KBM-7 (cell line): ENCODE measurements at places on chromosomes 12 and 14.

DNA sequence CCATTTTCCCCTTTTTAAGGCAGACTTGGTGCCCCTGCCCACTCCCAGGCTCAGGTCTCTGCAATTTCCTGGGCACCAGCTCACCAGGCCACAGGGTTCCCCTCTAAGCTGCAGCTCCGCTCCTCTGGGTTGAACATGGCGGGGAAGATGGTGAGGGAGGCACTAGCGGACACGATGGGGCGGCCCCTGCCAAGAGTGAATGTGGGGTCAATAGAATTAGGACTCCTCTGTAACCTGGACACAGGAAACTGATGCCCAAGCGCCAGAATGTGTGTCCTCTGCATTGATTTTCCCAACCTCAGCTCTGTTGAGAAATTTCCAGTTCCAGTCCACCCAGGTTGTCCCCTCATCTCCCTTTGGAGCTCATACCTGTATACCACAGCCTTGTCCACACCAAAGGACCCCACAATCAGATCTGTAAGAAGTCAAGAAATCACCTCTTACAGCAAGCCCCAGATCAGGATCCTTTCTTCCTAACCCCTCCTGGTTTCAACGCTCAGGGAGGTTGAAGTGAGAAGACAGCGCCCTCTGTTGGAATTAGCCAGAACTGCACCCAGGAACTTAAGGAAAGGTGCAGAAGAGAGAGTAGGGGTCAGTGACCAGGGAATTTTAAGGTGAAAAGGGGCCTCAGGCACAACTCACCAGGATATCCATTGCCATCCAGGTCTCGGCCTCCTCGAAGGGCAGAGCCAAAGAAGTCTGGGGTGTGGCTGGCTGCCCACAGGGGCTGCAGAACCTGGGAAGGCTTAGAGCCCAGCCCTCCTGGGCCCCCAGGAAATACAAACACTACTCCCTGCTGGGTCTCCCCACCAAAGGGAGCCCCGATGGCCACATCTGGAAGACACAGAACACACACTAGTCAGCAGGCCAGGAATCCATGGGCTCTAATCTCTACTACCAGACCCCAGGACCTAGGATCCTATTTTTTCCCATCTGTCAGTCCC is 14.7 kb downstream of the ITGA5 start:
- peak; percentile 83 for DNase-seq

DNA sequence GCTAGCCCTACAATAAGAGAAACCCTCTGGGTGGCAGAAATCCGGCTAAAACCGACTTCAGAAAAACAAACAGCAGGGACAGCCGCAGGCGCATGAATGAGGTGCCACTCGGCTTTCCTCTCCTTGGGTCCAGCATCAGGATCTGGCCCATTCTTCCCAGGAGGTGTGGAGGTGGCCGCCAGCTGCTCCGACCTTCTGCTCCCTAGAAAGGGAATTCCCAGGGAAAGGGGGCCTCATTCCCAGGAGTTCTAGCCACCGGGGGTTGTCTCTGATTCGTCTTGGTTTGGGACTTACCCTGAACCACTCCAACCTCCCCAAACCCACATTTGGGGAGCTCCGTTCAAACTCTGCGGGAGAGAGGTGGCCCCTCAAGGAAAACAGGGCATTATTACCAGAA is 13.0 kb downstream of the PAPLN start:
- no peak for DNase-seq

DNA sequence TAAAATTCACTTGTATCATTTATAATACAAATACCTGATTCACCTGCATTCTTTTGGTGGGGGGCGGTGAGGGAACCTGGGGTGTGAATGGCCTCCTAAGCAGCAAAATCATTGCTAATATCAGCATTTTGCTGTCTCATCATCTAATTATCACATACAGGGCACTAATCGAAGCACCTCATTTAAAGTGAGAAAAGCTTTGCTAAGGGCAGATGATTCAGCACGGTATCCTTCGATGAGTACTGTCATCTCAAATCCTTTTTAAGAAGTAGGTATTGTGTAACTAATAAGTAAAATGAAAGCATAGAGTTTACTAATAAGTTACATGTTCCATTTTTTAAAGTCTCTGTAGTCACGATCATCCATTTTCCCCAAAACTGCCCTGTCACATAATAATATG is 278.1 kb upstream of the SOX5 start:
- no peak for DNase-seq

GRCh38 chr12:60758224-60758623 is 1162.4 kb downstream of the SLC16A7 start:
- DNase-seq, result no peak

GRCh38 chr14:91858536-91859275 is 8.6 kb downstream of the TC2N start:
- DNase-seq, result no peak

- DNase-seq, result no peak
Measured at GRCh38 chr14:74638066-74638465, 26.0 kb upstream of the LTBP2 start.

- DNase-seq, result peak; percentile 81
Measured at GRCh38 chr12:89529738-89530137, 3.9 kb upstream of the POC1B start.

GRCh38 chr14:50344876-50345563 is 32.9 kb downstream of the DMAC2L start:
- DNase-seq, result no peak

DNA sequence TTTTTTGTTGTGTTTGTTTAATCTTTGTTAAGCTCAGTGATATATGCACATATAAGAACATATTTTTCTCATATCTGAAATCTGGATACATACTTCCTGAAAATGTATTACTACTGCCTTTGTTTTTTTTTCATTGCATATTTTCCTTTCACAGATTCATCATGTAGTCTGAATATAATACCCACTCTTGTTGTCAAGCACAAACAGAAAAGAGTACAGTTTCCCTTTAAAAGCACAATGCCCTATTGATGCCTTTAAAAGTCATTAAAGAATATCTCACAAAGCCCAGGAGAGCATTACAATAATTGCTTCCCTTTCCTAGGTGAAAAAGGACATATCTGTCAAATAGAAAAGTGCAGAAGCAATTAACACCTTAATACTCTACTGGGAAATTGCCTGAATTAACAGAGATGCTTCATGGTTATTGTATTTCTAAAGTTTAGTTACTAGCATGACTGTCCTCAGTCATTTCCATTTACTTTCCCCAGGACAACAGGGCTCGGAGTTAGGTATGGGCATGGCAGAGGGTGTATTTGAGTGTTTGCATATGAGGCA is 107.4 kb downstream of the GRIP1 start:
- DNase-seq, result no peak

- DNase-seq, result no peak
Measured at GRCh38 chr12:105921872-105922669, 216.7 kb downstream of the NUAK1 start.

DNA sequence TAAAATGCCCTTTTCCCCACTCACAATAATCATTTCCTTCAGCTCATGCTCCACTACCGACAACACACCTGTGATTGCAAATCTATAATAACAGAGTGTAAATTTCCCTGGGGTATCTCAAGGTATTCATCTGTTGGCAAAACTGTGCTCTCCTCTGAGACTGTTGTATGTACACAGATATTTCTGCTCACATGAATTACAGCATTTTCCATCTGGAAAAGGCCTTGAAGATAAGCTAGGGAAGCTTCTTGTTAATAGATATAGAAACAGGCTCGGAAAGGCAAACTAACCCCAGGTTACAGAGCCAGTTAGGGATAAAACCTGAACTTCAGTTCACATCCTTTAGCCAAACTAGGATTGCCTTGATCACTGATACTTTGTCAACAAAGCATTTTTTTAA is 210.4 kb upstream of the KRR1 start:
- no peak for DNase-seq

- no peak for DNase-seq
Measured at GRCh38 chr12:53427905-53428594, 4.4 kb downstream of the AMHR2 start.

- DNase-seq, result no peak
Measured at GRCh38 chr12:70560671-70561070, 76.6 kb downstream of the PTPRB start.

GRCh38 chr14:101151226-101151926 is 247.9 kb upstream of the RTL1 start:
- DNase-seq, result no peak

DNA sequence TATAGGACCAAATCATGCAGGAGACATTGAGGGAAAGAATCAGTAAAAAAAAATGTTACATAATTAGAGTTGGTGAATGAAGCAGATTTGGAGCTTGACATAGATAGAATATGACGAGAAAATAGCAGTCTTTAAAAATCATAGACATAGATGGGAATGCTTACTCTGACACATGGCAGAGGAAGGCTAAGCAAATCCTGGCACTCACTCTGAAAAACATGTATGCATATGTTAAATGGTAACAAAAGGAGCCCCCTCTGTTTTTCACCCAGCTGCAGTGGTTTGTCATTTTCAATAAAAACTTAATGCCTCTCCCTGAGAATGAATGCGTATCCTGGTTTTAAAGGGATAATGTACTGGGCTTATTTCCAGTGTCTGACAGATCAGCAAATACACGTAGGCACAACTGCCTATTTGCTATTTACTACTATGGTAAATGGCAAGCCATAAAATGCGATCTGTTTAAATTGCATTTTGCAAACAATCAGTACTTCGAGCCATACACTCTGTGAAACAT is 561.2 kb upstream of the SEL1L start:
- DNase-seq, result no peak

- DNase-seq, result no peak
Measured at GRCh38 chr14:53875324-53875897, 81.2 kb downstream of the BMP4 start.

DNA sequence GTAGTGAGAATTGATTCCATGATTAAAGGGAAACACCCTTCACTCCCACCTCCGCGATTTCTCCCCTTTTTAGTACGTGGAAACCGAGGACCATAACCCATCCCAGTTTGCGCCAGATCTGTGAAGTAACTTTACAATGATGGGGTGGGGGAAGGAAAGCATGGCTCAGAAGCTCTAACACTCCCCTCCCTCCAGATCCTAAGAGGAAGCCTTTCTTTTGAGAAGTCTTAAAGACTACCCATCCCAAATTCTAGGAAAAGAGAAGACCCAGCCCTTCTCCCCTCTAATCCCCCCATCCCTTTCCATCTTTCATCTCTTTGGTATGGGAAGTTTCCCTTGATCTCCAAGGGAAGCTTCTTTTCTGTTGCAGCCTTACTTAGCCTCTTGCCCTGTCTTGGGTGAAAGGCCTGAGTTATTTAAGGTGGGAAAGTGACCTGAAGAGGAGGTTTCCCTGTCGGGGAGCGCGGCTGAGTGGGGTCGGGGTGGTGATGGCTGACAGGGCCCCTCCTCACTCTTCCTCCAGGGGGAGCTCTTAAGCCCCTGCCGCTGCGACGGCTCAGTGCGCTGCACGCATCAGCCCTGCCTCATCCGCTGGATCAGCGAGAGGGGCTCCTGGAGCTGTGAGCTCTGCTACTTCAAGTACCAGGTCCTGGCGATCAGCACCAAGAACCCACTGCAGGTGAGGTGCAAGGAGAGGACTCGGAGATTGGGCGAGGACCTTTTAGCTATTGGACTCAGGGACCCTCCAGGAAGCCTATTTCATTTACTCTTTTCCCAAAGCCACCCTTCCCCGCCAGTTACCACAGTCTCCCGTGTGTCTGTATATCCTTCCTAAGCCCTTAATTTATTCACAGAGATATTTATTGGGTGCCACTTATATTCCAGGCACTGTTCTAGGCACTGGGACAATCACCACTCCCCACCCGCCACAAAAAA is 1.8 kb downstream of the MARCHF9 start:
- DNase-seq, result peak; percentile 79

GRCh38 chr12:114697741-114698565 is 14.0 kb upstream of the TBX3 start:
- no peak for DNase-seq

GRCh38 chr14:49888293-49888692 is 4.6 kb upstream of the ARF6 start:
- no peak for DNase-seq

GRCh38 chr12:8453021-8453513 is 2.7 kb upstream of the CLEC6A start:
- DNase-seq, result no peak

GRCh38 chr12:1093166-1093751 is 102.2 kb downstream of the ERC1 start:
- peak; percentile 84 for DNase-seq

GRCh38 chr12:26651566-26652188 is 181.3 kb downstream of the ITPR2 start:
- peak; percentile 87 for DNase-seq

DNA sequence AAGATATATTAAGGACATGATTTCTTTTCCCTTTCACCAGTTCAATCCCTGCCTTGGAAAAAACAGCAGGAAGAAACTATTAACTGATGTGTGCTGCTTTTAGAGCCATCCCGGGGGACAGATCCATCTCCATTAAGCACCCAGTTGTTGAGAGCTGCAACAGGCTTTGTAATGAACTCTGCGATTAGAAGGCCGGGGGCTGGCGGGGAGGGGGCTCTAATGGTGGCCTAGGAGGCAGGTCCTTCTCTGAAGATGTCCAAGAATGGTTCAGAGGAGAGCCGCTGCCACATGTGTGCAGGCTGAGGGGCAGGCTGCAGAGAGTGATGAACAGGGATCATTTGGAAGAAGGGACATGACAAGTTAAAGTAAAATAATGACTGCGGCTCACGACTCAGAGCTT is 67.8 kb downstream of the GALNT8 start:
- no peak for DNase-seq

DNA sequence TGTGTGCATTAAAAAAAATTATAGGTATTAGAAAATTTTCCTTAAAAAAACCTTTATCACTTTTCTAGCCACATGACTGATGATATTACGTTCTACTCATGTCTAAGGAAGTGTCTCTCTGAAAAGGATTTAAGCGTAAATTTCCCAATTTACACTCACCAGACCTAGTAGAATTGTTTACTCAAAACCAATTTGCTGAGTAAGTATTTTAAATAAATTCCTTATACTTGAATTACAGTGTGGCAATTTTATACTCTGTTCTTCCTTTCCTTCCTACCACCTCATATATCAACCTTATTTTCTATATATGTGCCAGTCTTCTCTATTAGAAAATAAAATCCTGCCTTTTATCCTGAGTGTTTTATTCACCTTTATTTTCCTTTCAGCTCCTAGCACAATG is 1035.1 kb downstream of the TRHDE start:
- DNase-seq, result no peak

- DNase-seq, result peak; percentile 4
Measured at GRCh38 chr12:113815031-113815430, 151.1 kb downstream of the RBM19 start.

DNA sequence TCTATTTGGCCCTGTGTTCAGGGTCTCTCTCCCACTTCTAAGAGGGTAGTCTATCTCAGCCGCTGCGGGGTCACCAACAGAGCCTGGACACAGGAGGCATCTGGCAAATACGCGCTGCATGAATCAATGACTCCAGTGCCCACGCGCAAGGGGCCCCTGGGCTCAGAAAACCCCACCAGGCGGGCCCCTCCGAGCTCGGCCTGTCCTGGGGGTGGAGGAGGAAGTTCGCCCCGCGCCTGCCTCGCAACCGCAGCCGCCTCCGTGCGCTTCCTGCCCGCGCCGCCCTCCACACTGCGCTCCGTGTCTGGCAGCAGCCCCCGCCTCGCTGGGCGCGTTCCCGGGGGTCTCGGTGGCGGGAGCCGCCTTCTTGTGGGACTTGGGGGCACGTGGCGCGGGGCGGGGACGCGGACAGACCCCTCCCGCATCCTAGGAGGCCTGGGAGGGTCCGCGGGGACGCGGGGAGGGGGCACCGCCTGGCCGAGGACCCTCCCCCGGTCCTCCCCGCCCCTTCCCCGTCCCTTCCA is 811 bp upstream of the FBRSL1 start:
- peak; percentile 81 for DNase-seq

GRCh38 chr12:124938587-124938986 is 24.1 kb upstream of the UBC start:
- peak; percentile 76 for DNase-seq
